ENCODE measurements at places on chromosomes 4 and X.

DNA sequence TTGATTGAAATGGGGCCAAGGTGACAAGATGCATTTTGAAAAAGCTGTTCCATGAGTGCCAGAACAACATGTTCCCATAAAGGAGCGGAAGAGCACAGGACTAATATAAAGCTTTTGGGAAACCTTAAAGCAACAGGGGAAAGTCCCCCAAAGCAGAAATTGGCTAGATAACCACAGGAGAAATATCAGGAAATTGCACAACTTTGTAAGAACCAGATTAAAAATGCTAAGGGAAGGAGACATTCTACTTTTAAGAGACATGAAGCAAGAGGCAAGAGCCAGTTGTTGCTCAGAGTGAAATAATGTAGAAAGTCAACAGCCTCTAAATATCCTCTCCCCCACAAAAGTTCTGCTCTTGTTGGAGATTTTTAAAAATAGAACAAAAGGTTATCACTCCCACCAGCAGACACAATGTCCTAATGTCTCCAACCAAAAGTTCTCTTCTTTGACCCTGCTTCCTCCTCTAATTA lies 85.2 kb upstream of the LNX1 start:
- DNase-seq = no peak

GRCh38 chrX:2577844-2578466 lies 77.2 kb upstream of the DHRSX start:
- no peak for DNase-seq

- DNase-seq = no peak
Measured at GRCh38 chrX:13764765-13765164, 30.2 kb downstream of the OFD1 start.

- no peak for DNase-seq
Measured at GRCh38 chr4:150345207-150345744, 236.7 kb upstream of the MAB21L2 start.

- no peak for DNase-seq
Measured at GRCh38 chr4:105989485-105990242, 94.4 kb downstream of the NPNT start.

- no peak for DNase-seq
Measured at GRCh38 chr4:156738766-156739165, 232.8 kb downstream of the PDGFC start.

GRCh38 chr4:74014332-74014731 lies 15.9 kb upstream of the CXCL5 start:
- no peak for DNase-seq

All from omental fat pad (tissue), 4 donors.